Activated naive CD8-positive, alpha-beta T cell treated with anti-CD3 and anti-CD28 coated beads, Interleukin-2, amount 10 ng/mL, durations not matched to agents 7 days and 5 days (primary cell): ENCODE measurements at places on chromosomes 7 and 10.
A peak's percentile ranks its signal among the peaks of the same experiment; 100 is the strongest.

DNA sequence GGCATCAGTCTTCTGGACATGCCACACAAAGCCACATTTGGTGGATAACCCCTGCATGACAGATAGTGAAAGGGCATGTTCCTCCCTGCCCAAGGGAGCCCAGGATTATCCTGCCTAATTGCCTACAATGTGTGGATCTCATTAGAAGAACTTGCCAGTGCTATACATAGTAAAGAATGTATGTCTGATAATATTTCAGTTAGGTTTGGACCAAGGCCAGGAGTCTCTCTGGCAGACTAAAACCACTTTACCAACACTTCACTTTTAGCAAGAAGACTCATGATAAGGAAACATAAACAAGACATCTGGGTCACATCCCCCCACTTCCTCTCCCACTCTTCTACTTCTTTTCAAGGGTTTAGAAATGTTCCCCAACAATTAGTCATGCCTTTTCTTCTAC is 196.7 kb downstream of the MTERF1 start:
- no peak for DNase-seq
- no peak overlapping the region for H3K4me3 ChIP-seq
- H3K27me3 ChIP-seq, result no peaks in the 10 kb centered on the region
- H3K36me3 ChIP-seq, result no peaks in the 10 kb centered on the region
- H3K4me1 ChIP-seq, result no peaks in the 10 kb centered on the region
- no peak overlapping the region for H3K27ac ChIP-seq

DNA sequence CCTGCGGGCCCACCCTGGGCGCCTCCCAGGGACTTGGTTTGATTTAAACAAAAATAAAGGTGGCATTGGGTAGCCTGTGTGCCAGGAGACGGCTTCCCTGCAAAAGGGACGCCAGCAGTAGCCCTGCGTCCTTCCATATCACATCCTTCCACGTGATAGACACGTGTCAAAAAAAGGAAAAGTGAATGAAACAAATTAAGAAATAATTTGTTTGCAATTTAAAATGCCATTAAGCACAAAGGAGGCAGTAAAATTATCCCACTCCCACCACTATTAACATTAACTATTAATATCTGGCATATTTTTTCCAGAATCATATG is 7.6 kb downstream of the TACR2 start:
- peak overlapping the region; percentile 83 for H3K27ac ChIP-seq
- peaks cover 20% of the 10 kb centered on the region for H3K4me1 ChIP-seq
- H3K36me3 ChIP-seq, result peaks cover 3% of the 10 kb centered on the region
- no peaks in the 10 kb centered on the region for H3K27me3 ChIP-seq
- H3K4me3 ChIP-seq, result peak overlapping the region; percentile 73

- H3K36me3 ChIP-seq, result no peaks in the 10 kb centered on the region
- H3K27me3 ChIP-seq, result peaks cover 15% of the 10 kb centered on the region
- DNase-seq, result no peak
- H3K4me1 ChIP-seq, result no peaks in the 10 kb centered on the region
- no peak overlapping the region for H3K4me3 ChIP-seq
- no peak overlapping the region for H3K27ac ChIP-seq
Observed at GRCh38 chr7:104264285-104264684, 56.5 kb upstream of the ORC5 start.

DNA sequence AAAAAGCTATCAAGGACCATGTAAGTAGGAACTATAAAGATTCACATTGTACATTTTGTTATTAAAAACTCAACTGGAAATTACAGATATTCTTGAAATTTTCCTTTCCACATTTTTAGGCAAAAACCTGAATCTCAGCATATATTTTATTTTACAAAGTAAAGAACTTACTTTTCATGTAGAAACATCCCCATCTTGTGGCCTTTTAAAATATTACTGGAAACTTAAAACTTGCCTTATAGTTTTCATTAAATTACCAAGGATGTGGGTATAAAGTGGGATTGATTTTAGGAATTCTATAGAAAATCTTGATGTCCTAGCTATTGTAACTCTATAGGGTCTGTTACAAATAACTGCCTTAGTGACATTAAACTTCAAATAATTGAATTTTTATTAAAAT is 10.6 kb downstream of the DBF4 start:
- no peak overlapping the region for H3K27ac ChIP-seq
- DNase-seq, result no peak
- no peaks in the 10 kb centered on the region for H3K27me3 ChIP-seq
- H3K4me3 ChIP-seq, result no peak overlapping the region
- H3K4me1 ChIP-seq, result peaks cover 16% of the 10 kb centered on the region

GRCh38 chr10:26331371-26331770 is 106.8 kb upstream of the APBB1IP start:
- H3K27ac ChIP-seq, result no peak overlapping the region
- H3K4me3 ChIP-seq, result no peak overlapping the region
- no peak for DNase-seq
- peaks cover 7% of the 10 kb centered on the region for H3K27me3 ChIP-seq
- peaks cover 2% of the 10 kb centered on the region for H3K36me3 ChIP-seq
